Suprapubic skin (tissue), 4 donors: ENCODE measurements at places on chromosomes 6 and 20.

- DNase-seq: no peak
These were observed 295.5 kb upstream of the JARID2 start for GRCh38 chr6:14950103-14950969.

- DNase-seq: no peak
These were observed 54.0 kb upstream of the AKIRIN2 start for GRCh38 chr6:87755708-87756671.

DNA sequence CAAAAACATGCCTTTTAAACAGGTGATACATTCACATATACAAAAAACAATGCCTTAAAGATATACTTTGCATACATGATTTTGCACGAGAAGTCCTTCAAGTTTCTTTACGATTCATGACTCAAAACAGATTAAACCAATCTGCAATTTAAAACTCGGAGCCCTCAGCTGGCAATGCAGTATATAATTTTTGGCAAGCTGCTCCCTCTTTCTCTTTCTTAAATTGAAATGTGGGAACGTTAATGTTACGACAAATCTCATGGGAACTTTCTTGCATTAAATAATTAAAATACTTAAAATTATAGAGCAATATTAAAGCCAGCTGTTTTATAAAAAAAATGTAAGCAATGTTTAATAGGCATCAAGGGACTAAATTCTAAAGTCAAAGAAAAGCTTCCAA, 334.6 kb downstream of the ESR1 start:
- DNase-seq: no peak

GRCh38 chr20:22563062-22563965, 21.1 kb downstream of the FOXA2 start:
- DNase-seq: no peak

DNA sequence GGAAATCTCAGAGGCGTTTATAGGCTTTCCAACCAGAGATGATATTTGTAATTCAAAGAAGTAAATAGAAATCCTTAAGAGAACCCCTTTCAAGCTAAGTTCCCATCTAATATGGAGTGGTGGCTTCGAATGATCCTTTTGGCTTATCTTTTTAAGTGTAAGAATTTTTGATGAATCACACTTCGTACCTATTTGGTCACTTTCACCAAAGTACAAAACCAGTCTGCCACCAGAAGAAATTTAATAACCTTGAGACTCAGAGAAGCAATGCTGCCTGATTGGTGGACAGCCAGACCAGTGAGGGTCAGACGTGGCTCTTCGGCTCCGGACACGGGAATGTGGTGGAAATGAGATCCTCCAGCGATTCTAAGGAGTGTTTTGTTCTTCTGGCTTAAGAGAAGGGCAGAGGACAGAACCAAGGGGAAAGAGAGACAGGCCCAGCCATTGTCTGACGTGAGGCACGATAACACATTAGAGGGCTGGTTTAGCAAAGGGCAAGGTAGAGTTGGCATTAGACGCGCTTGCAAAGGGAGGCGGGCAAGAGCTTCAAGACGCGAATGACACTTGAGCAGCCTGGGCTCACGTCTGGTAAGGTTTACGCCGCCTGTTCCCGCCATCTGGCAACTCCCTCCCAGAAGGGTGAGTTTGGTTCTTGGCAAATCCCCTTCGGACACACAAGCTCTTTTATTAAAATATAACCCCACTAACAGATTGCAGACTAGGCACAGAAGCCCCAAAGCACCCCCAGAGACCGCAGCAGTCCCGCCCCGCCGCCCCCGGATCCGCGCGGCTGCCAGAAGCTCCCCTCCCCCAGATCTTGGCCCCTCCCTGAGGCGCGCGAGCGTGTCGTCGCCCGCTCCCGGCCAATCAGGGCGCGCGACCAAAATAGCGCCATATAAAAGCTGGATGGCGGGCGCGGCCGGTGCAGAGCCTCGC, 50.0 kb upstream of the EZR start:
- DNase-seq: peak; percentile 89

- DNase-seq: peak; percentile 77
These were observed 30.1 kb upstream of the APMAP start for GRCh38 chr20:25022680-25023079.

DNA sequence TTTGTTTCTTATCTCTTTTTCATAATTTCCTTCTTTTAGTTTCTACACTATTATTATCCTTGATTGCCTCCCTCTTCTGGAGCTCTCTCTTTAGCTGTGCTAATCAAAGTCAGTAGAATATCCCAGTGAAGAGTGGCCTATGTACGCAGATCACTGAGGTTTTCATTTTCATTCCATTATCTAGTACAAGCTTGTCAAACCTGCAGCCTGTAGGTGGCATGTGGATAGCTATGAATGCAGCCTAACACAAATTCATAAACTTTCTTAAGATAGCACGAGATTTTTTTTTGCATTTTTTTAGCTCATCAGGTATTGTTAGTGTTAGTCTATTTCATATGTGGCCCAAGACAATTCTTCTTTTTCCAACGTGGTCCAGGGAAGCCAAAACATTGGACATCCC, 825.7 kb upstream of the MAP3K7 start:
- DNase-seq: no peak

DNA sequence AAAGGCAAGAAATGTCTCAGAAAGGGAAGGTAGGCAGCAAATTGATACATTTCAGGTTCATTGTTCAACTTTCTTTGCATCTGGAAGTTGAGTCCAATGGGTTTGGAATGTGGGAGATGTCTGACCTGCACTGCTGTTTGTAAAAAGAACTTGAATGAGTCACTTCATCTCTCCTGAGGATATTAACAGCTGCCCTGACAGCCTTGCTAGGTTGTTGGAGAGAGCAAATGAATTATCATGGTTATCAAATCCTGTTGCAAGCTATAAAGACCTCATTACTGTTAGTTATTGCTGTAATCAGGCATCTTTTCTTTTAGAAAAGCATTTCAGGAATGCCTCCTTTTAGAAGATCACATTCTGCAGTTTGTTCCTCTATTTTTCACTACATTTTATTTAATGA, 23.0 kb upstream of the FLRT3 start:
- DNase-seq: no peak

DNA sequence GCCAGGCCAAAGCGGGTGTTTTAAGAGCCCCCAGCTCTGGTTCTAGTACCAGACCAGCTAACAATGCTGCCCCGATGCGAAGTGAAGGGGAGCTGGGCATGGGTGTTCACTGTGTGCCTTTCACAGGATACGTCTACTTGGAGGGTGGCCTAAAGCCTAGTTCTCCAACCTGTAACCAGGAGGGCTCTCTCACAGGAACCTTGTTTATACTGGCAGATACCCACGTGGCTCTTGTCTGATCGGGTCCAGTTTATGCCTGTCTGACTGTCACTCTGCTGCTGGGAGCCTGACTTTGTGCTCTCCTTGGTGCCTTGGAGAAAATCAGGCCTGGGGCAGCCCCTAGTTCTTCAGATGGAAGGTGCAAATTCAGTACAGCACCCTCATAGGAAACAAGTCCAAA, 60.2 kb upstream of the RNF144B start:
- DNase-seq: no peak

DNA sequence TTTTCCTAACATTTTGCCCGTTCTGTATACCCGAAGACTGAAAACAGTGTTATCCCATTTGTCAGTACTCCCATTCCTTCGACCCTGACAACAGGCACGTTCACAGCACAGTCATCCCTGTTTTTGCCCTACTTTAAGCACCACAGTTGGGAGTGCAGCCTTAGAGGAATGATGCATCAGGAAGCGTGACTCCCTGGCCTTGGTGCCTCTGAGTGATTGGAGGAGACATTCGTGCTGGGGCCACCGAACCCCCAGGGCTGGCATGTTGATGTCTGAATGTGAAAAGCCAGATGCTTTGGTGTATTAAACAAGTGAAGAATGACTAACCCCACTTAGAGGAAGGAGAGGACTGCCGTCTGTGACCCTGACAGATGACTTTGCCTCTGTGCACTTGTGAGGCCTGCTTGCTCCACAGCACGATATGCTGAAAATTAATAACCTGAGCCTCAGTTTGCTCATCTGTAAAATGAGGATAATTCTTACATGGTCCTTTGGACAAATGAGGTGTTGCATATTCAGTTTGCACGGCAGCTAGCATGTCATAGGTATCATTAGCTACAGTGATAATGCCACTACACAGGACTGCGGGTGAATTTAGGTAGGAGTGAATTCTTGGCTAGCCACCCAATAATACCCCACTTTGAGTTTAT, 36.0 kb downstream of the STK35 start:
- DNase-seq: no peak

DNA sequence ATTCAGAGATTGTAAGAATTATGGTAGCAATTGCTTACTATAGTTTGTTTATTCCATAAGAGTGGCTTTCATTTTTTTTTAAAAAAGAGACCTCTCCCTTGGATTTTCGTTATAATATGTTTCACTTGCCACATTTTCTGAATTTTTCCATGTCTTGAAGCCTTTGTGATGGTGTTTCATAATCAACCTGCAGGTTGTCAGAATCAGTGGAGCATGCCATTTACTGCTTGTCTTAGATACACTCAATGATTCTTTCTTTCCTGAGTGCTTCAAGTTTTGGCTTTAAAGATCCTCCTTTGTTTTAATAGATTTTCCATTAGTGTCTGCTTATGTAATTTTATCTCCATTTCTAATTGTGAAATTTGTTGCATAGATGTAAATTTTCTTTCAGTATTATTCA, 31.2 kb downstream of the KCNQ5 start:
- DNase-seq: no peak

DNA sequence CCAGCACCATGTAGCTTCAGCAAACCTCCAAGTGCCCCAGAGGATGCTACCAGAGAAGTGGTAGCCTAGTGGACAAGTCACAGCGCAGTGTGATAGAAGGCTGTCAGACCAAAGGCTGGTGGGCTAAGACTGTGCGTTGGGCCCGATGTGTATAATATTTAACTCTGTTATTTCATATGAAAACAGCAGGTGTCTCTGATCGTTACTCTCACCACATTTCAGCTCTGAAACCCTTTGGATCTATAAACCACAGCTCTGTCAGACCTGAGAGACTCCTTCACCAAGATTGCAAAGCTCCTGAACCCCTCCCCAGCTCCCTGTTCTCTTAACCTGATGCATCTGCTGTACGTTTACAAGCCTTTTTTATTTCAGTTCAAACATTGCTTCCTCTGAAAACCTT, 43.8 kb downstream of the ISM1 start:
- no peak for DNase-seq

- DNase-seq: no peak
These were observed 48.0 kb downstream of the NFATC2 start for GRCh38 chr20:51494241-51495110.

GRCh38 chr6:155936551-155936950, 480.9 kb upstream of the NOX3 start:
- DNase-seq: no peak

DNA sequence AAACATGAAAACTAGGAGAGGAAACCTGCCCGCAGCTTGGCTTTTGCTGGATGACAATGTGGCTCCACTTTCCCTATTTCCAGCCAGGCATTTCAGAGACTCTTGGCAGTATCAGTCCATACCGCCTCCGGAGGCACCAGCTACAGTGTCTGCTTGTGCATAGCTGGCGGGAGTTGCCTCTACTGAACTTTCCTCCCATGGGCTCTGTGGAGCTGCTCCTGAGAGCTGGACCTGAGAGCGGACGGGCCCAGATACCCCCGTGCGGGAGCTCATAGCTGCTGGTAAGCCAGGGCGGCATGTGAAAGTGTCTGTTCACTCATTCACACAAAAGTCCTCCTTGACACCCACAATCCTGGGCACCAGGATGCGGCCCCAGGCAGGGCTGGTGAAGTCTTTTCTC, 130.3 kb upstream of the PMEPA1 start:
- DNase-seq: no peak

DNA sequence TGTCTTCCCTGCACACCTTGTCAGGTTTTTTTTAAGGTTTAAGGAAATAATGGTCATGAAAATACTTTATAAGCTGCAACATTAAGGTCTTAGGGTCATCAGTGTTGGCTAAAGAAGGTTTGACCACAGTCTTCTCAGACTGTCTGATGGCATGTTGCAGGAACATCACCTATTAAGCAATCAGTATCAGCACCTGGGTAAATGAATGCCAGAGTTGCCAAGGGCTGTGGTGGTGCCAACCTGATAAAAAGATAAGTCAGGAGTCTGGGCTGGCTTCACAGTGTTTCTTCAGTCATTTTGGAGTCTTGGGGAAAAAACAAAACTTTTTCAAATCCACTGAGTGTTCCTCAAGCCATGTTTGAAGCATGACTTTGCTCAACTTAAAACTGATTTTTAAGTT, 61.5 kb upstream of the VSTM2L start:
- DNase-seq: no peak

DNA sequence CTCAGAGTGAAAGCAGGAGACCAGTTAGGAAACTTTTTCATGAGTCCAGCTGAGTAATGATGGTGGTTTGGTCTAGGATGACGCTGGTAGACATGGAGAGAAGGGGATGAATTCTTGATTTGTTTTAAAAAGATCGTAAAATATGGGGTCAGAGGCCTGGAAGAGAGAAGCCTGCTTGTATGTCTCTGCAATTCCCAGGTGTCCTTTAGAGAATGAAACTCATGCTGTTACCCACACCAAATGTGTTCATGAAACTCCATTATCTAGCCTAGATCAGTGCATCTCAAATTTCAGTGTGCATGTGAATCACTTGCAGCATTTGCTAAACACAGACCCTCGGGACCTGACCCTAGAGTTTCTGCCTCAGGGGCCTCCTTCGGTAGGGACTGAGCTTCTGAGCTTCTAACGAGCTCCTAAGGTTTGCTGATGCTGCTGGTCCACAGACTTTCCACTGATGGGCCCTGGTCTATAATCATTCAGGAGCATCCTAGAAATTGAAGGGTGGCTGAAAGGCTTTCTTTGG, 302.0 kb upstream of the PLCB4 start:
- DNase-seq: no peak

- peak; percentile 7 for DNase-seq
These were observed 192.9 kb downstream of the SYNDIG1 start for GRCh38 chr20:24662322-24662721.

DNA sequence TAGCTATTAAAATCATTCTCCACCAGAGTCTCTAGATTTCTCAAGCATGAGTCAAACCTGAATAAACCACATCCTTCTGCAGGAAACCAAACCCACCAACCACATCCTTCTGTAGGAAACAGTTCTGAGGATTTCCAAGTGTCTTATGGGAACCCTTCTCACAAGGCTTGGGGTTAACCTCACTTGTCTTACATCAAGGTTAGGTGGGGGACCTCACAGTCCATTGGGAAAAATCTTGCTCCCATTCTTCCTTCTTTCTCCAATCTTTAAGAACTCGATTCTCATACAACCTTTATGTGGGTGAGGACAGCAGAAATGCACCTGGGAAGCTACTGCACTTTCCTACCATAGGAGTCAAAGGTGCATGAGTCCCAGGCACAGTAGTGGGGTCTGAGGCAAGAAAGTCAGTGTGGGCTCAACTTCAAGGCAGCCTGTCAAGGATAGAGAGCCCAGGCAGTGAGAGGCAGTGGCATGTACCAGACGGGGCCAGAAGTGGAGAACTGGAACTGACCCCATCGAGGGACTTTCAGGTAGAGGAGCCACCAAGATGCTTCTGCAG, 114.5 kb downstream of the SLC22A3 start:
- no peak for DNase-seq

DNA sequence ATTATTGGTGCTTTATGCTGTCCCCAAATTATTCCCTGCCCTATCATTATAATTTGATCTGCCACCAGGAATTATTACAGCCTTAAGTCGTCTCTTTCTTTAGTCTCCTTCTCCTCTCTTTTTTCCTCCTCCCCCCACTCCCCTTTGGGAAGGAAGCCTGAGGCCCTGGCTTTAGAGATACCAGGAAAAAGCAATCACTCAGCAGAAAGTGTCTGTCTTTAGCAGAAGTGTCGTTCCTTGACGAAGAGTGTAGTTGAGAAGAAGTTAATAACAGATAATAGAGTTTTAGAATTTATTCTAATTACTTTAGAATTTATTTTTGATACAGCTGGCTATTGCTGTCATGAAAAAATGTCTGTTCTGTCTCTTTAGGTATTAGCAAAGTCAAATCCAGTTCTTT, 16.5 kb downstream of the LIN28B start:
- no peak for DNase-seq
